Peyer's patch (tissue), 4 donors: ENCODE measurements at places on chromosomes 2 and 18. TPM values are rescaled to one million over a fixed set of nuclear protein-coding genes. Genes with fewer than 3 reads are reported as not detected.
A peak's percentile ranks its signal among the peaks of the same experiment; 100 is the strongest.

DNA sequence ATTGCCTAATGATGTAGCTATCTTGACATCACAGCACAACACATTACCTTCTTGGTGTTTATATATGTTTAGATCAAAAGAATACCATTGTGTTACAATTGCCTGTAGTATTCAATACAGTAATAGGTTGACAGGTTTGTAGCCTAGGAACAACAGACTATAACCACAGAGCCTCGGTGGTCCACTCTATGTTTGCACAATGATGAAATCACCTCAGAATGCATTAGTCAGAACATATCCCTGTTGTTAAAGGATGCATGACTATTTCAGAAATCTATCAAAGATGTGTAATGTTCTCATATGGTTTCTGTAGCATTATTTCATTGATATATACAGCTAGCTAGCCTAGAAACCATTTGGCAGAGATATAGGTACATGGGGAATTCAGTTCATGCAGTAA is 8.9 kb downstream of the METTL5 start:
- no peak for DNase-seq

The GCG gene
- total RNA-seq, result 140 TPM

The HOXD8 gene
- total RNA-seq, result 3.3 TPM

- DNase-seq, result no peak
These were observed 244.8 kb upstream of the SLC14A2 start for GRCh38 chr18:45370255-45371010.

GRCh38 chr2:231680992-231681852 is 27.1 kb upstream of the PTMA start:
- DNase-seq, result peak; percentile 83

- peak; percentile 92 for DNase-seq
These were observed 36.0 kb upstream of the CD207 start for GRCh38 chr2:70871398-70872211.
